NCI-H1092 (cell line): ENCODE measurements at places on chromosomes 6 and 20.

DNA sequence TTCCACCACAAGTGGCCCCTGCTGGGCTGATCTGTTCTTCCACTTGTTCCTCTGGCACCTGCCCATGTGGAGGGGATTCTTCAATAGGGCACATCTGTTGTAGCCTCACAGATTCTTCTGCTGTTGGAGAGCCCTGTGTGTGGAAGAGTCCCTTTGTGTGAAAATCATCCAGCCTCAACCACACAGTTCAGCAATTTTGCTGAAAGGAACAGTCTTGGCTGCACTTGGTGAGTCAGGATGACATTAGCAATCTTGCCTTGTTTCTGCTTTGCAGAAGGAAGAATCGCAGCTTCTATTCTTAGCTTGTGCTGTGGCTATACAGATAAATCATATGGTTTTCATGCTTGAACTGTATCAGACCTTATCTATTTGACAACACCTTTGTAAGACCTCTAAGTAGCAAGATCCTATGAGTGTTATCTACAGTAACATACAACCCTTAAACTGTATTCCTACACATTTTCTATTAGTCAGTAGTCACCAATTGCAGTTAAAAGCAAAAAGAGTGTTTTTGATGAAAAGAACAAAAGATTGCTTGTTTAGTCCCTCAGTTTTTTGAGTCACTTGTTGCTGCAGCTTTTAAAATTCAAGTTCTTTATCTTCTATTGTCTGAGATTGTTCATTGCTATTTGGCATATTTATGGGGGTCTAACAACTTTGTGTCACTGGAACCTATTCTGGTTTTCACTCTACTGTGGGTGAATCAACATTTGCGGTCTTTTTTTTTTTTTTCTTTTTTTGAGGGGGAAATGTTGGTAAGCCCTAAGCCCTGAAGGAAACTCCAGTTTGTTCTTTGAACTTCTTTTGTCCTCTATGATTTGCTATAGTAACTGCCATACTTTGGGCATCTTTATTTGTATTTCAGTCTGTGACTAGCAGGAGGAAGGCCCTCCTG, 231.6 kb downstream of the TFAP2B start:
- no peak for DNase-seq

DNA sequence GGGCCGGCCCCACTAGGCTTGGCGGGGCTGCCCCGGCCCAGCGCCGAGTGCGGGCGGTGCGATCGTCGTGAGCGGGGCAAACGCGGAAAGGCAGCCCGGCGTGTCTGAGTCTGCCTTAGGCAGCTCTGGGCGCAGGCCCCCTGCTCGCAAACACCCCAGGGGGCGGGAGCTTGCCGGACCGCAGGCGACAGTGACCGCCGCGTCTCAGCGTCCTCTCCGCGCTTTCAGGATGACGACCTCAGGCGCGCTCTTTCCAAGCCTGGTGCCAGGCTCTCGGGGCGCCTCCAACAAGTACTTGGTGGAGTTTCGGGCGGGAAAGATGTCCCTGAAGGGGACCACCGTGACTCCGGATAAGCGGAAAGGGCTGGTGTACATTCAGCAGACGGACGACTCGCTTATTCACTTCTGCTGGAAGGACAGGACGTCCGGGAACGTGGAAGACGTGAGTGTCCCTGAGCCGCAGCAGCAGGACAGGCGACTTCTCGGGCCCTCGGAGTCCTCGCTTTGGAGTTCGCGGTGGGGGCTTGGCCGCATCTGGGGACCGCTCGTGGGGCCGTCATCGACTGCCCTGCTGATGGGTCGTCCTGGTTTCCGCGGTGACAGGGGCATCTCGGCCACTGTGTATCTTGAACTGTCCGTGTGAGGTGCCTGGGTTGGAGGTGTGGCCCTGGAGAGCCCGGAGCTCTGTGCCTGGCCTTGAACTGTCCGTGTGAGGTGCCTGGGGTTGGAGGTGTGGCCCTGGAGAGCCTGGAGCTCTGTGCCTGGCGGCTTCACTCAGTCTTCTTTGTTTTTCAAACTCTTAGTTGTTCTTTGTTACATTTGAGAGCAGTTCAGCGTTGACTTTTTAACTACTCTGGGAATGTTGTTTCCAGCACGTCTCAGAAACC, 786 bp downstream of the ADRM1 start:
- no peak for DNase-seq

DNA sequence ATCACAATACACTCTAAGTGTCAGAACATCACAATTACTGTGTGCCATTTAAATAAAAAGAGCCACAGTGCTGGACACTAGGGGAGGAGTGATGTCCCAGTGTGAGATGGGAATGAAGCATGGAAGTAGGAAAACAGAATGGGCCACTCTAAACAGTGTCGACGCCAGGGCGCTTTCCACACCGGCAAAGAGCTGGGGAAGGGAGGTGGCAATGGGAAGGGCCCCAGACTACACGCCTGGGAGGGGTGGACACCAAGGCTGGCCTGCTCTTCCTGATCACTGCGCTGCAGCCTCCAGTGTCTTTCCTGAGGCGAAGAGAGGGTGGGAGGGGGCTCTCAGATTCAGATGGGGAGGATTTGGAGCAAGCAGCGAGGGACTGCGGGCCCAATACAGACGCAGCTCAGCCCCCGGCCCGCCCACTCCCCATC, 75.9 kb downstream of the ERMARD start:
- DNase-seq: no peak

DNA sequence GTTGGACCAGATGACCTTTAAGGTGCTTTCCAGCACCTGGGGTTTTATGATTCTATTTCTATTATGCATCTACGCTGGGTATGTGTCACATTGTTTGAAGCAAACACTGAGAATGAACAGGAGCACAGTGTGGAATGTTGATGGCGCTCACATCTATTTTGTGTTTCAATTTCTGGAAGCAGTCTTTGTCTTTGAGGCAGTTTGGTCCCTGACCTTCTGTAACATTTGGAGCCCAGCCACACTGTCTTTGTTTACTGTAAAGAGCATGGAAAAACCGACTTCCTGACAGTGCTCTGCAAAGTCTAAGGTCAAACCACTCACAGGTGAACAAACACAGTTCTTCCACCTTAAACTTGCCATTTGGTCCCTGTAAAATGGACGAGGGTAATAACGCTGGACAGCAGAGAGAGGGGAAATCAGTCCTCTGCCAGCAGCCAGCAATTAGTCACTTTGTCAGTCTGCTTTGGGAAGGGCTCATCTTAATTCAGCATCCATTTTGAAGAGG, 155.5 kb downstream of the PRL start:
- peak; percentile 64 for DNase-seq

DNA sequence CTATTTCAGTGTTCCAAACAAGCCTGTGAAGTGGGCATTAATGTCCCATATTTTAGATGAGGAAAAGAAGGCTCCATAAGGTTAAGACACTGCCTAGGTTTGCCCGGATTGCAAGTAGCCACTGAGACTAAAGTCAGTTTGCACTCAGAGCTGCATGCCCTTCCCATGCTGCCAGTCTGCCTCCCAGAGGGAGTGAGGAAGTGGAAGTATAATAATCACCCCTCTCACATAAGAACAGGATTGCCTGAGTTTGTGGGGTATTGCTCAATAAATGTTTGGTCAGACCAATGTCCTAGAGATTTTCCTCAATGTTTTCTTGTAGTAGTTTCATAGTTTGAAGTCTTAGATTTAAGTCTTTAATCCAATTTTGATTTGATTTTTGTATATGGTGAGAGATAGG, 43.9 kb upstream of the CLIC5 start:
- no peak for DNase-seq
